ENCODE measurements at places on chromosomes 11 and 22. TPM values are rescaled to one million over a fixed set of nuclear protein-coding genes. Genes with fewer than 3 reads are reported as not detected.

ART1 gene
- not detected for total RNA-seq

KLHL22 gene
- total RNA-seq = 12.3 TPM

TRIM29 gene
- total RNA-seq = not detected

XKR3 gene
- not detected for total RNA-seq

SRSF8 gene
- total RNA-seq = 47.0 TPM

UBQLN3 gene
- not detected for total RNA-seq

BTBD18 gene
- total RNA-seq = not detected

DNA sequence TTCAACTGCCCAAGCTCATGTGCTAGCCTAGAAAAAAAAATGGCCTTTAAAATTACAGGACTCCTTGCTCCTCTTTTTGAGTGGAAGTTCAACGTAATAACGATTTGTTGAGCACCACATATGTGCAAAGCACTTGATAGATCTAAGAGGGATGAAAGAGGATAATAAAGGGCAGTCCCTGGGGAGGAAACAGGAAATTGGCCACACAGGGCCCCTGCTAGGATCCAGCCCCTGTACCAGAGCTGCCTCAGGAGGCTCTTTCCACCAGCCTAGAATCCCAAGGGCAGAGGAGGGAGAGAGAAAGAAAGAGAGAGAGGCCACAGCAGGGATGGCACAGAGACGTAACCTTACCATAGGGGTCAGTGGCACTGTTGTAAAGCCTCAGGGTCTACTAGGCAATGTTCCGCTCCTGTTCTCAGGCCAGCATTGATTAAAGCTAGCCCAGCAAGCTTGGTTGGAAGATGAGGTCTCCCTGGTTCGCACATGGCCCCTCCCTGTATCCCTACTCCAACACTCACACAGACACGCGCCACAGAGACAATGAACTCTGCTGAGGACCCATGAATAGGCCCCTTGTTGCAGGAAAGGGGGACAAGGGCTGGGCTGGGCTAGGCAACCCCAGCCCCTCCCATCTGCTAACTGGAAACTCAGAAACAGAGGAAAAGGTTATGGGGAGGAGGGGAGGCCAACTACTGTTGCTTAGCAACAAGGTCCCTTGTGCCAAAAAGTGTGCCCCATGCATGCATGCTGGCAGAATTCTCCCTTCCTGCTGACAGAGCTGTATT is at the start of gene TMPRSS5:
TMPRSS5 (minus strand) TSS at position 438 of the 785 bp plus-strand sequence; CDS start at position 354, 84 bp downstream.
- H3K27ac ChIP-seq = no peak within 1 kb of the TSS
- no peak for DNase-seq
- no peaks in the 10 kb centered on the region for H3K27me3 ChIP-seq
- H3K36me3 ChIP-seq = peaks cover 26% of the 10 kb centered on the region

Data from activated naive CD8-positive, alpha-beta T cell treated with anti-CD3 and anti-CD28 coated beads for 36 hours (primary cell).